ENCODE measurements at places on chromosomes 7 and 10.
A peak's percentile ranks its signal among the peaks of the same experiment; 100 is the strongest.

DNA sequence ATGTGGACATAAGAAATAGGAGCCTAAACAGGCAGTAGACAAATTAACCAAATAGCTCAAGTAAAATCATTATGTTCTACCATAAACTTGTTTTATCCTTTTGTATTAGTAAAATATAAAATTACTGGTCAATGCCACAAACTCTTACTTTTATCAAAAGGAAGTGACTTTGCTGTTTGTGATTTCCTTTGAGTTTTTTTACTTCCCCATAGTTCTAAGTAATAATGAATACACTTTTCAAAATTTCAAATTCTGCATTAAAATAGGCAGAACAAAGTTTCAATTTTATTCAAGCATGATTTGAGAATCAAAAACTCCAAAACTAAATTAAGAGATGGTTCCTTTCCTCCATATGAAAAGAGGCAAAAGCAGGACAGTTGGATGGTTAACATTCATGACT lies 139.7 kb upstream of the ABCB5 start:
- H3K36me3 ChIP-seq = no peaks in the 10 kb centered on the region
- H3K27me3 ChIP-seq = no peaks in the 10 kb centered on the region
- no peak overlapping the region for H3K27ac ChIP-seq

- DNase-seq = no peak
- H3K27me3 ChIP-seq = peaks cover 11% of the 10 kb centered on the region
- no peaks in the 10 kb centered on the region for H3K36me3 ChIP-seq
- no peak overlapping the region for H3K27ac ChIP-seq
Observed at GRCh38 chr10:1651270-1651966, 85.9 kb downstream of the ADARB2 start.

GRCh38 chr7:102270178-102270887 lies 16.3 kb upstream of the SH2B2 start:
- no peaks in the 10 kb centered on the region for H3K36me3 ChIP-seq
- no peak overlapping the region for H3K27ac ChIP-seq
- H3K4me3 ChIP-seq = no peak overlapping the region
- H3K4me1 ChIP-seq = peaks cover 6% of the 10 kb centered on the region

- no peak overlapping the region for H3K4me3 ChIP-seq
- no peaks in the 10 kb centered on the region for H3K27me3 ChIP-seq
- no peaks in the 10 kb centered on the region for H3K4me1 ChIP-seq
- H3K36me3 ChIP-seq = no peaks in the 10 kb centered on the region
- DNase-seq = no peak
- H3K27ac ChIP-seq = no peak overlapping the region
Observed at GRCh38 chr10:21978191-21978862, 25.2 kb downstream of the DNAJC1 start.

GRCh38 chr7:126948664-126949063 lies 304.1 kb downstream of the GRM8 start:
- no peak overlapping the region for H3K27ac ChIP-seq
- H3K27me3 ChIP-seq = no peaks in the 10 kb centered on the region
- no peaks in the 10 kb centered on the region for H3K36me3 ChIP-seq
- DNase-seq = no peak
- no peaks in the 10 kb centered on the region for H3K4me1 ChIP-seq
- H3K4me3 ChIP-seq = no peak overlapping the region

DNA sequence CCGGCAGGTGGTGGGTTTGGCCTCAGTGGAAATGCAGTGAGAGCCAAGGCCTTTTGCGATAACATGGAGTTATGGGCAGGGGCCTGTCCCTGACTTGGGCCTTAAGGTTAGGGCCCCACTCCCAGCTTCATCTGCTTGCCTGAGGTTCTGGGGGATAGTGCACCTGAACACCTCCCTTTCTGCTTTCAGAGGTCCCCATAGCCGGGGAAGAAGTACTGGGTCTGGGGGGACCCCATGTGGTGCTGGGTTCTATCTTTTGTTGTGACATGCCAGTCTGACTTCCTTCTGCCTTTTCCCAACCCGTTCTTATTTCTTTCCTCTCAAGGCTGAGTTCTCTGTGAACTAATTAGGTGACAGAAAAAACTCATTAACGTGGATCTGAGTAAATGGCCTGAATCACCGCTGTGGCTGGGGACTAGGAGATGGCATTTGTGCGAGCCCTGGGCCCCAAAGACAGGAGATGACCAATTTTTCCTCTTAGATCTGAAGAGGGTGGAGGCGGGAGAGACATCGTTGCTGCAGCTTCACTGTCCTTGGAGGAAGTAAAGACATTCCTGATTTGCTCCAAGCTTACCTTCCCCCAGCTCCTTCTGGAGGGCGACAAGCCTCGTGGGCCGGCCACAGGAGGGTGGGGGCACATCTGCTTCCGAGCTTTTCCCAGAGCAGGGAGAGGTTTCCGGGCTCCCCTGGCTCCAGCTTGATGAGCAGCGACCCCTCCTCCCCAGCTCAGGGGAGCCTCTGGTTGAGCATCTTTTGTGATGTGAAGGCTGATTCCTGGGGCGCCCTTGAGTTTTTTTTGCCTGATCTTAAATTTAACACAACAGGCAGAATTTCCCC lies 2.0 kb downstream of the AGAP3 start:
- no peak for DNase-seq
- peaks cover 31% of the 10 kb centered on the region for H3K4me1 ChIP-seq
- peak overlapping the region; percentile 94 for H3K4me3 ChIP-seq
- peak overlapping the region; percentile 89 for H3K27ac ChIP-seq
- no peaks in the 10 kb centered on the region for H3K27me3 ChIP-seq

- H3K36me3 ChIP-seq = no peaks in the 10 kb centered on the region
- no peaks in the 10 kb centered on the region for H3K4me1 ChIP-seq
- no peak overlapping the region for H3K4me3 ChIP-seq
- DNase-seq = no peak
Observed at GRCh38 chr10:33095867-33096815, 138.1 kb upstream of the ITGB1 start.

DNA sequence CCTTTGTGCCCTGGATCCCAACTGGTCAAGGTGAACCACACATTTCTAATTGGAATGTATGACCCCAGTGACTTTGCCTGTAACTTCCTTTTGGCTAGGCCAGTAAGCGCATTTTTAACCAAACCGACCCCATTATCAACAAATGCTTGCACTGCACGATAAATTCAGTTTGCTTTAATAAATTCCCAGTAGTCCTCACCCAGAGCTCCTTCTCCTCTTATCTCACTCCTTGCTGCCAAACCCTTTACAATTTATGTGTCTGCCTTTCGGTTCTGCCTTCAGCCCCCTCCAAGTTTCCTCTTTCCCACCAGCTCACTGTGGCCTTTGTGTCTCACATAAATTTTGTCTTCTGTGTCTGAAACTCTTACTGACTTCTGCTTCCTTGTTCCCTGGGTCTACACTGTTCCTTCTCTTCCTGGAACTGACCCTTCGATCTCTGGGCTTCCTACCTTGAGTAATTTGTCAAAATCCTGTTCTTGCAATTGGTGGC lies 59.0 kb downstream of the TBXAS1 start:
- no peak for DNase-seq
- H3K4me1 ChIP-seq = no peaks in the 10 kb centered on the region
- H3K27ac ChIP-seq = no peak overlapping the region
- no peaks in the 10 kb centered on the region for H3K36me3 ChIP-seq
- no peak overlapping the region for H3K4me3 ChIP-seq

DNA sequence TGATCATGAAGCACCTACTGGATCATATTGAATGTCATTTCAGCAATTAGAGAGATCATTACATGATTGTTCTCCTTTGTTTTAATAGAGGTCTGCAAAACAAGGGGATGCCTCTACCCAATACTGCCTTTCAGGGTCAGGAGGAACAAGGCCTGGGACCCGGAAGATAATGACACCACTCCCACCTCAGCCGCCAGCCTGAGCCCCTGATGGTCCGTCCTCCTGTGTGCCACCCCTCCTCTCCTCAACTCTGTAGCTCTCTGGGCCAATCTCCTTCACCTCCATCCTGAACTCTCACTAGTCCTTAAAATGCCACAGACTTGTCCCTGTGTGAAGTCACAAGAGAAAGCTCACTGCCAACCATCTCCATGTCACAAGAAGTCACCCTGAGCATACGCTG lies 38.0 kb downstream of the KCNMA1 start:
- no peak overlapping the region for H3K27ac ChIP-seq
- no peak for DNase-seq
- no peaks in the 10 kb centered on the region for H3K36me3 ChIP-seq
- no peaks in the 10 kb centered on the region for H3K27me3 ChIP-seq

- no peak overlapping the region for H3K4me3 ChIP-seq
- no peak for DNase-seq
- H3K27me3 ChIP-seq = no peaks in the 10 kb centered on the region
- H3K36me3 ChIP-seq = no peaks in the 10 kb centered on the region
- H3K27ac ChIP-seq = no peak overlapping the region
Observed at GRCh38 chr10:94125856-94126255, 132.1 kb downstream of the PLCE1 start.

- peaks cover 40% of the 10 kb centered on the region for H3K4me1 ChIP-seq
- no peak overlapping the region for H3K27ac ChIP-seq
- no peak for DNase-seq
- no peaks in the 10 kb centered on the region for H3K27me3 ChIP-seq
Observed at GRCh38 chr7:962401-963081, 8.1 kb upstream of the ADAP1 start.

DNA sequence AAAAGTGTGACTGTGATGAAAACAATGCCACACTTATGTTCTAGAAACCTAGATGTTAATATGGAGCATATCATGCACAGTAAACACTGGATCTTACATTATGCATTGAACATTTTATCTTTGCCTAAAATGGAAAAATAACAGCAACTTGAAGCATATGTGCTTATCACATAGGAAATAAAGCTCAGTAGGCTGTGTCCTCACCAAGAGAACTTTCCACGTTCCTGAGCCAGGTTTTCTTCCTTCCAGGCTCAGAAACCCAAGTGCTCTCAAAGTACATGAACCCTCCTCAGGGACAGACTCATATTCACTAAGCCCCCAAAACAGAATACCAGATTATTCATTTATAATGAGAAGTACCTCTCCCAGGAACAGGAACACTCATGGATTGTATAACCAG lies 79.4 kb upstream of the PRKAR2B start:
- H3K4me3 ChIP-seq = no peak overlapping the region
- no peak for DNase-seq
- H3K36me3 ChIP-seq = no peaks in the 10 kb centered on the region
- no peak overlapping the region for H3K27ac ChIP-seq
- H3K4me1 ChIP-seq = no peaks in the 10 kb centered on the region
- no peaks in the 10 kb centered on the region for H3K27me3 ChIP-seq

GRCh38 chr7:46292741-46293140 lies 371.7 kb upstream of the IGFBP3 start:
- DNase-seq = no peak
- H3K27me3 ChIP-seq = no peaks in the 10 kb centered on the region
- H3K4me1 ChIP-seq = peaks cover 29% of the 10 kb centered on the region
- H3K27ac ChIP-seq = no peak overlapping the region
- H3K4me3 ChIP-seq = no peak overlapping the region
- no peaks in the 10 kb centered on the region for H3K36me3 ChIP-seq

DNA sequence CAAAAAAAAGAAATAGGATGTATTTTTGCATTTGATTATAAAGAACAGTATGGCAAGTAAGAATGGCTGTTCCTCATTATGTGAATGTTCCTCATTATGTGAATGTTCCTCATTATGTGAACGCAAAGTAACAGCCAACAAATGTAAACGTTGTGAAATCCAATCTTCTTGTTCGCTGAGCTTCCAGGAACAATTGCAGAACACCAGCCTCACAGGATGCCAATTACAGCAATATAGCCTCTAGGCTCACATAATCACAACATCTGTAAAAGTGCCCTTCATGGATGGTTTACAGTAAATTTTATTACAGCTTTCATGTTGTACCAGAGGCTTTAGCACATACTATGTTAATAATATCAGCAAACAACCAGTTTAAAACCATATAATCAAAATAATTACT lies 71.6 kb downstream of the THSD7A start:
- no peaks in the 10 kb centered on the region for H3K36me3 ChIP-seq
- no peak for DNase-seq
- no peaks in the 10 kb centered on the region for H3K27me3 ChIP-seq
- H3K4me3 ChIP-seq = no peak overlapping the region
- H3K4me1 ChIP-seq = no peaks in the 10 kb centered on the region

GRCh38 chr7:77538281-77539212 lies 1.5 kb downstream of the PTPN12 start:
- H3K36me3 ChIP-seq = no peaks in the 10 kb centered on the region
- DNase-seq = peak; percentile 25
- no peaks in the 10 kb centered on the region for H3K27me3 ChIP-seq
- H3K4me3 ChIP-seq = peak overlapping the region; percentile 99

Measured in esophagus squamous epithelium (tissue), 5 donors.